NCI-H2107 (cell line): ENCODE measurements at places on chromosomes 2 and 18.

DNA sequence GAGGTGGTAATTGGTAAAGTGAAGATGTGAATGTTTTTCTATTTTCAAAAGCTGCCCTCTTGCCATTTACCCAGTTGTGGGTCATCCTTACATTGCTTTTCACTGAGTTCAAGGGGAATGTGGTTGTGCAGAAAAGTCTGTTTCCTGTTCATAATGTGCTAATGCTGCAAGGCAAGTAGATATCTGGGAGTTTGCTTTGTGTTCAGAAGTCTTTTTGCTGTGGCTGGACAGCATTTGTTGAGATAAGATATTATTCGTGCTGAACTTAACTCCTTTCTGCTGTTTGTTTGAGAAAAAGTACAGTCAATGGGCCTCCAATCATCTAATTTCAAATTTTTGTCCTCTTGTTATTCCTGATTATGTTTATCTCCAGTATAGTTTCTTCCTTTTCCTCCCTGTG is 263.2 kb downstream of the LTBP1 start:
- DNase-seq = no peak

- DNase-seq = peak; percentile 39
Observed at GRCh38 chr18:54828281-54828881, at the start of gene RAB27B. RAB27B (plus strand) TSS chr18:54828477; CDS start chr18:54877586, 49,109 bp downstream.

- no peak for DNase-seq
Observed at GRCh38 chr2:161952783-161953191, 121.2 kb downstream of the DPP4 start.

DNA sequence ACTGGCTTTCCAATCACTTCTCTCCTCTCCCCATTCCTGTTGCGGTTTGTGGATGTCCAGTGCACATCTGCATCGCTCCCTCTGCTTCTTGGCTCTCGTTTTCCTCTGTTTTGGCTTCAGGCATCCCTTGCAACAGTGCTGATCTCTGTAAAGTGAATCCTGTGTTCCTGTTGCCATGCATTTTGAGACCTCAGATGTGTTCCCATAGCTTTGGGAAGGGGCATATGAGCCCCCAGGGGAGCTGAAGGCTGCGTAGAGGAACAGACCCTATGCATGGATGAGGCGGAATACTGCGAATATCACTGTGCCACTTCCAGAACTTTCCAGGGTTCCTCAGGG is 168.4 kb upstream of the HAAO start:
- no peak for DNase-seq

GRCh38 chr2:154686162-154686561 is 12.3 kb upstream of the KCNJ3 start:
- no peak for DNase-seq

GRCh38 chr2:224141304-224141703 is 102.2 kb upstream of the SERPINE2 start:
- no peak for DNase-seq

GRCh38 chr2:185990861-185991525 is 252.4 kb downstream of the FSIP2 start:
- no peak for DNase-seq

DNA sequence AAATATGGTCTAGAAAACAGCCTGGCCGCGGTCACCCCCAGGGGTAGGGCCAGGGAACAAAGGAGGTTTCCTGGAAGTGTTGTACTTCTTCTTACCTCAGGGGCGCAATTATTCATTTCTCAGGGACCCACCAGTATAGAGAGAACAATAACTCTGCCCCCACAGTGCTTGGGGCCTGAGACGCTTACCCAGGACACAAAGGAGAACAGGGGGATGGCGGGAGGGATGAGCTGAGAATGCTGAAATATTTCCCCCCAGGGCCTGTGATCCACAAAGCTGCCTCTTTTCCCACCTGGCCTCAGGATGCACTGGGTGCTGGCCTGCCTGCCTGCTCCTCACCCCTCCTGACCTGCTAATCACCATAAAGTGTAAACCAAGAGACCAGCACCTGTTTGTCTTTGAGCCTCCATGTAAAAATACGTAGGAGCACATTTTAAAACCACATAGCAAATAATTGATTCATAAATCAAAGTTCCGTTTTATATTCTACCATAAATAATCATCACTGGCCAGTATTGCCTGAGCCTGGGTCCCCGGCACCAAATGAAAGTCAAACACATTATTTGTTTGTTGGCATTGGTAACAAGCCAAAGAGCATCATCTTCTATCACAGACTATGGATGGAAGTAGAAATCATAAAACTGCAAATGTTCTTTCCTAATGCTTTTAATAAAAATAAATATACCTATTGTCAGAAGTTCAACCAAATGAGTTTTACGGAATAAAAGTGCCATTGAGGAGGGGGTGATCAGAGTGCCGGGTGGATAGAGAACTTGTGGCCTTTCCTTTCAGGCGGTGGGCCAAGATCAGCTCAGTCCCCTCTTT is 67.3 kb upstream of the RMDN2 start:
- no peak for DNase-seq

- no peak for DNase-seq
Observed at GRCh38 chr2:88247531-88247930, 77.4 kb downstream of the THNSL2 start.

GRCh38 chr2:72150157-72150860 is 2.6 kb upstream of the CYP26B1 start:
- DNase-seq = peak; percentile 56

DNA sequence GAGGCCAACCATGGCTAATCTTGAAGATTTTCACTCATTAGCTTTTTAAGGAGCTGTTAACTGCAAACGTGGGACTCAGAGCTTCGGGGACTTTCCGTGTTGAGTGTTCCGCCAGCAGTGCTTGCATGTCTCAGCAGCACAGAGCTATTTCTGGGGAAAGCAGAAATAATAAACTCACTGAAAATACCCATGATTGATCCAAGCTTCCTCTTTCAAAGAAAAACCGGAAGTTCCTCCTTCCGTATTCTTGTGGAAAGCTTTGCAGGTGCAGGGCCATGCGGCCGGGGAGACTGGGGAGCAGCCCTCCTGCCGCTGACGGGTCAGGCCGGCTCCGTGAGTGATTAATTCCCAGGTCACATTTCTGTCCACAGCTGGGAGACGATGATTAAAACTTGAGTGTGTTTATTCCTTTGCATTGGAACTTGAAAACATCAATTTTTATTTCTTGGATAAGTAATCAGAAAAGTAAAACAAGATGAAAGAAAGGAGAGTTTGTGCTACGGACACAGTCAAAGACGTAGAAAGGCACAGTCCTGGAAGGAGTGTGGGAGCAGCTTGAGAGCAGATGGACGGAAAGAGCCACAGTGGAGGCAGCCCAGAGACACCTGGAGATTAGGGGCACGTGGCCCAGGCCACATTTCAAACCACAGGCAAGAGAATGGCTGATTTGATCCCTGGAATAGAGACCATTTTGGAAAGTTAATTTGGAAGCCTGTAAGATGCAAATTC is 54.2 kb upstream of the CTDP1 start:
- no peak for DNase-seq

DNA sequence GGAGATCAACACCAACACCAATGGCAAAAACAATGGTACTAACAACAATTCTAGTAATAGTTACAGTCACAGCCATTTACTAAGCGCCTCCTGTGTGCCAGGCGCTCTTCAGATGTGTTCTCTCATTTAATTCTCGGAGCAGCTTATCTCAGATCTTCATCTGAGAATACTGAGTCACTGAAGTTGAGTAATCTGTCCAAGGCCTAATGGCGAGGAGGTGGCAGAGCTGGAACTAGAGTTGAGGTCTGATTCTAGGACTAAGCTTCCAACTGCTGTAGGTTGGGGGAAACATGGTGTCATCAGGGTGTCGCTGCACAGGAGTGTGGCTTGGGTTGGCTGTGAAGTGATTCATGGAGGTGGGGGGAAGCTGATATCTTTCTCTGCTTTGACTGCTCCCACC is 156.1 kb downstream of the DYSF start:
- no peak for DNase-seq

DNA sequence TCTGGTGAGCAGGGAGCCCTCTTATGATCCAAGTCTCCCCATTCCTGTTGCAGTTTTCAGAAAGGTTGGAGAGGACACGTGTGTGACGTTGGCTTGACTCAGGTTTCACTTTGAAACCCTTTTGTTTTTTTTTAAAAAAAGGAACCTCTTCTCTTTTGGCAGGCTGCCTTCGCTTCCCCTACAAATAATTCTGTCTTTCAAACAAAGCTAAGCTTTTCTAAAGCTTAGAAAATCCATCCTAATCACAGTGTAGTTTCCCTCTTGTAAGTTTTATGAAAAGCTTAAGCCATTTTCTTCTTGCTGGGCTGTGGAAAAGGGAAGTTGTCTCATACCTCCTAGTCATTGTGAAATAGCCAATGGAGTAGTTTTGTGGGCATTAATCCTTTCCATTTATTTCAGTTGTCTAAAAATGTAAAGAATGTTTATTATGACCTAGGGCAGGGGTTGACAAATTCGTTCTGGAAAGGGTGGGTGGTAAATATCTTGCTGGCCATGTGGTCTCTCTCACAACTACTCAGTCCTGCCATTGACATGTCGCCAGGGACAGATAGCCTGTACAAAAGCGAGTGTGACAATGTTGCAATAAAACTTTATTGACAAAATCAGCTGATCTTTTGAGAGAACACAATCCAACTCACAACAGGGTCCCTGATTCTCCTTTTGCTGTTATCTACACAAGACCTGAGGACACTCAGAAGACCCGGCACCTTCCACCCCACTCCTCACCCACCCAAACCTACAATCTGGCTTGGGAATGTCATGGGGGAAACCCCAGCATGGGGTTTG is 878.8 kb downstream of the RNF144A start:
- DNase-seq = peak; percentile 78

- DNase-seq = no peak
Observed at GRCh38 chr2:239664216-239664810, 263.5 kb upstream of the HDAC4 start.

- DNase-seq = peak; percentile 65
Observed at GRCh38 chr2:235300368-235301201, 193.3 kb upstream of the AGAP1 start.

DNA sequence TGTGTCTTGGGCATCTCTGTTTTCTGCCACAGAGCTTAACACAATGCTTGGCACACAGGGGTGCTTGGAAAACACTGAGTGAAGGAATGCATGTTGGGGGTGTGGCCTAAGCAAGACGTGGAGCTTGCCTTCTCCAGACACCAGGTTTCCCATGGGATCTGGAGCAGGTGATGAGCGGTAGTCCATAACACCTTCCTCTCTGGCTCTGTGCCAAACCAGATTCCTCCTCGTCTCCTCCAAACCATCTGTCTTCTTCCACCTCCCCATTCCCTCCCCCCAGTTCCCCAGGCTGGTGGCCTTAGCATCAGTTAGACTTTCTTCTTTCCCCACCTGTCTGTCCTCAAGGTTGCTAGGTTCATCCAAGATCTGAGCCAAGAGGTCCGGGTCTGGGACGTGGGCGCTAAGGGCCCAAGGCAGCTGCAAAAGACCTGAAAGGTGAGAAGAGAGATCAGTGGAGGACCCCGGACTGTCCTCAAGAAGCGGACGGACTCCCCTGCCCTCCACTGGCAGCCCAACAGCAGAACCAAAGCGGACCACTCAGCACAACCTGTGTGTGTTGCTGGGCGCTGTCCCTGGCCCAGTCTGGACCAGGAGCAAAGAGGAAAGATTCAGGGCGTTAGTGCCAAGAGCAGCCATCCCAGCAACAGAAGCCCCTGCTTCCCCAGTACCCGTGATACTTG is 1.2 kb upstream of the ITM2C start:
- DNase-seq = no peak

DNA sequence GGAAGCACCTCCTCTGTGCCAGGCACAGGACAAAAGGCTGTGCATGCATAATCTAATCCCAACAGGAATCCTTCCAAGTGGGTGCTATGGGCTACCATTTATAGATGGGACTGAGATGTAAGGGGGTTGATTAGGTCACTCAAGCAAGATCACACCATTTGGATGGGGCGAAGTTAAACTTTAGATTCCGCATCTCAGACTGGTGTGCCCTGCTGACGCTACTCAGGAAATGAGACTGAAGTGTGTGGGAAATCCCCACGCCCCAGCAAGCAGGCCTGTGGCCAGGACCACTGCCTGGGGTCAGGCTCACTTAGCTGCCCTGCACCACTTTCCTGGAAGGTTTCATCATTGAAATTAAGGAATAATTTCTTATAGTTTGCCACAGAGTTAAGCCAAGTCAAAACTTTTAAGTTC is 70.5 kb upstream of the PPP1CB start:
- DNase-seq = no peak

DNA sequence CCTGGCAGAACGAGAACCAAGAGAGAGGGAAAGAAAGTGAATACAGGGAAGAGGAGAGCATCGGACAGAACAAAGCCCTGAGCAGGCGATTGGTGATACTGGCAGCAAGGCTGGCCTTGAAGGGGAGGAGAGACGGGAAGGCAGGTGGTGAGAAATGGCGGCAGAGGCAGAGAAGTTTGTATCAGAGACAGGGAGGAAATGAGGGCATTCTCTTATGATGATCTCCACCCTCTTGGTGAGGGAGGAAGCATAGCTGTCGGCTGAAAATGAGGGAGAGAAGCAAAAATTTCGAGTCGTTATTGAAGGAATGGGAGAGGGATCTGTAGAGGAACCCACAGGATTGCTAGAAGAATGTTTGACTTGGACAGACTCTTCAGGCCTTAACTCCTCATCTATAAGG is 80.6 kb downstream of the CLIP4 start:
- no peak for DNase-seq

GRCh38 chr2:20931346-20931745 is 108.4 kb upstream of the LDAH start:
- DNase-seq = no peak

- no peak for DNase-seq
Observed at GRCh38 chr2:195509551-195509950, 147.5 kb upstream of the SLC39A10 start.

DNA sequence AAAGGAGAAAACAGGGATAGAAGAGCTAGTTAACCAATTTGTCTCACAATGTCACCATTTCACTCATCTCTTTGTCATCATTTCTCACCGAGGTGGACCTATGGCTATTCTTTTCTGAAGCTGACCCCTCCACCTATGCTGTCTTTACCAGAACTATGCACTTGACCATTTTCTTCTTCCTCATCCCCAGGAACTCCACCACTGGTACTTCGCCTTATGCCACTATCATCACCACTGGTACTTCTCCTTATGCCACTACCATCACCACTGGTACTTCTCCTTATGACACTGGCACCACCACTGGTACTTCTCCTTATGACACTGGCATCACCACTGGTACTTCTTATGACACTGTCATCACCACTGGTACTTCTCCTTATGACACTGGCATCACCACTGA is 745.8 kb upstream of the CHAC2 start:
- no peak for DNase-seq

- no peak for DNase-seq
Observed at GRCh38 chr18:53610957-53611356, 613.5 kb downstream of the MBD2 start.

- DNase-seq = no peak
Observed at GRCh38 chr2:200443916-200444315, 66.0 kb downstream of the KCTD18 start.

DNA sequence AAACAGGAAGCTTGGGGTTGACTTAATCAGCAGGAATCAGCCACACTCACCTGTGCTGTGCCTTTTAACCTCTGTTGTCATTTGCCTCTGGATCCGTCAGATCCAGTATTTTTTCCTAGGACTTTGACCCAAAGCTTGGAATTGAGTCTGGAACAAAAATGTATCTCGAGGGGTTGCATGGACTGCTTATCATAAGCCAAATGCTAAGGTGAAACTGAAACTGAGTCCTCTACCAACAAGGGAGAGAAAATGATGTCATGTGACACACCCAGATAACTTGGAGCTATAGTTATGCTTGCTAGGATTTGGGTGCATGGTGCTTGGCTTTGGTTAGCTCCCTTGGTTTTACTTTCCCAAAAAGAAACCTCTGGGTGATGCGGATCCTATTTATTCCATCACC is 2158.6 kb upstream of the PIK3C3 start:
- DNase-seq = no peak

GRCh38 chr2:43019536-43020183 is 206.7 kb downstream of the ZFP36L2 start:
- DNase-seq = no peak
